Heart left ventricle (tissue), 16 donors: ENCODE measurements at places on chromosomes 12 and 14. TPM values are rescaled to one million over a fixed set of nuclear protein-coding genes. Genes with fewer than 3 reads are reported as not detected.

The OSGEP gene
- 30.0 TPM for polyA plus RNA-seq

DNA sequence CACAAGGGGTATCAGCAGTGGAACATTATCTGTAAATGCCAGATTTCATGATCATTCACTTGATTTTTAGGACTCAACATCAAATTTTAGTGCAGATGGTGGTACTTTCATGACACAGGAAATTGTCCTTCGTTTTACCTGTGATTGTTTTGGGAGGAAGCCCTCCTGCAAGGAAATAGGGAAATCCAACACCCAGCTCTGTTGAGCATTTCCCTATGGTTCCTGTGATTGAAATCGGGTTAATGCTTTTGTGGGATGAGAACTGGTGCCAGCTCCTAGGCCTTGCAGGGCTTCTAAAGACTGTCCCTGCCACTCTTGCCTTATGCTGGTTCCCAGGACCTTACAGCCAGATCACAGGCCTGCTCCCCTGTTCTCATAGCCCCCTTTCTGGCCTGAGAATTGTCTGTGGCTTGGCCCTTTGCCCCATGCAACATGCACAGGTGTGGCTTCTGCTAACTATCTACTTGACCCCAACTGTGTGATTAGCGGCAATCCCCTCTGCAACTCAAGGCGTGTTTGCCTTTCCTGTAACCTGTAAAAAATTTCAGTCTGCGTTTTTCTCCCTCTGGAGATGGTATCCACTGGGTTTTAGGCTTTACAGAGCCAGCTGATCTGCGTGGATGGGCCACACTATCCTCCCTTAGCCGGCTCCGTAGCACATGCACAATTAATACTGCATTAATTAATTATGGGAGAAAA is 112.5 kb downstream of the ETV6 start:
- DNase-seq = no peak

- DNase-seq = no peak
Measured at GRCh38 chr12:4984971-4985370, 58.7 kb upstream of the KCNA5 start.

The IL23A gene
- polyA plus RNA-seq = 0.29 TPM

- no peak for DNase-seq
Measured at GRCh38 chr14:55103971-55104954, 24.8 kb upstream of the LGALS3 start.

The CLEC4D gene
- polyA plus RNA-seq = 0.10 TPM

- no peak for DNase-seq
Measured at GRCh38 chr12:292186-292585, 29.6 kb upstream of the SLC6A13 start.

DNA sequence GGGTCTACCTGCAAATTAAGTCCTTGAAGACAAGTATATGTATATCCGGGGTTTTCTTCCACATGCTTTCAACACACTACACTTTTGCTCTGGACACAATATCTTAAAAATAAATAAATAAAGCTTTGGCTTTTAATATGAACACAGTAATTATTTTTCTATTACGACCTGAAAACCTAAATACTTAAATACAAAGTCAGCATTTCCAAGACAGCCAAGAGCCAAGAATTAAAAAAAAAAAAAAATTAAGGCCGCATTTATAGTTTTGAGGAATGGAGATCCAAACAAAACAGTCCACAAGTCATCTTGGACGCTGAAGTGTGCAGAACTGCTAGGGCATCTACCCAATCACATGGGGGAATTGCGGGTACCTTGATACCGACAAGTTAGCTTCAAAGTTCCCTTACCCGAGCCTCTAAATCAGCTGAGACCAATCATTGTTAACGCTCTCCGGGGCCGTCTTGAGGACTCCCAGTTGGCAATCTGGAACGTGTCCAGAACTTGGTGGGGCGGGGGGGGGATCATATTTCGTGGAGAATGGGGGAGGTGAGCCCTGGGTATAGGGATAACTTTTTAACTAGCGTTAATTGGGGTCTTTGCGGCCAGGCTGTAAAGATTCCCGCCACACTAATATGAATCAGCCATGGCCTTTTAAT is 731 bp upstream of the PCNX4 start:
- DNase-seq = peak; percentile 42

DNA sequence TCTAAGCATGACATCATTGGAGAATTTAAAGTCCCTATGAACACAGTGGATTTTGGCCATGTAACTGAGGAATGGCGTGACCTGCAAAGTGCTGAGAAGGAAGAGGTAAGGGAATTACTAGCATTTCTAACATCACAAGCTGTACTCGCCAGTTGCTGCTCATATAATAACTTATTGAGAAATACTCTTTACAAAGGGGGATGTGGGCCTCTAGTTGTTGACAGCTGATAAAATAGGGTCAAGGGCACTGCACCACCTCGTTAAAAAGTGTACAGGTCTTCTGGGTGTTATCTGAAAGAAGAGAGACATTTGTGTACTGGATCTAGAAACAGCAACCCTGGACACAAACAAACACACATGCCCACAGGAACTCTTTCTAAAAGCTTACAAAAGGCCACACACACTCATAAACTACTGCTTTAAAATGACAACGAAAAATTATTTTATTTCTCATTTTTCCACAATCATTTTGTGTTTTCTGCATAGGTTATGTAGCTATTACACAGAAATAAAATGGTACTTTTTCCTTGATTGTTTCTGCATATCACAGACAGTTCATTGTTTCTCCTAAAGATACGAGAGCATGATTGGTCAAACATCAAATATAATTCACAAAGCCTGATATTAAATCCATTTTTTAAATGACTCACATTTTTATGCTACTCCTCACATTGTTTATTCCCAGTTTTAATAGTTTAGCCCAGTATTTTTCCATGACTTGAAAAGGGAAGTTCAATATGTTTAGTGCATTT is 391.1 kb downstream of the PAWR start:
- no peak for DNase-seq

GRCh38 chr14:64841121-64841651 is 38.5 kb downstream of the SPTB start:
- peak; percentile 34 for DNase-seq

DNA sequence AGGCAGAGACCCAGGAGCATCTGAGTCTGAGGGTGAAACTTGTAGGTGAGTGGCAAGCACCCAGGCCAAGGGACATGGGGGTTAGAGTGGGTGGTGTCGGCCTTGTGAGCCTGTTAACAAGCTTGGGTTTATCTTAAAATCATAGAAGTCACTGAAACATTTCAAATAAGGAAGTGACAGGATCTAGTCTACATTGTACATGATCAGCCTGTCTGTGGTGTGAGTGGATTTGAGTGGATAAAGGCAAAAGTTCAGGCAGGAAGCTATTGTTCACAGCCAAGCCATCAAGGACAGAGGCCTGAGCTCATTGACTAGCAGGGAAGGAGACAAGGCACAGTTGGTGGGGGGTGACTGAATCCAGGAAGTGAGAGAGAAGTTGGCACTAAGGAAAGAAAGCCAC is 59.3 kb upstream of the FKBP4 start:
- DNase-seq = no peak

The IL31 gene
- polyA plus RNA-seq = not detected

DNA sequence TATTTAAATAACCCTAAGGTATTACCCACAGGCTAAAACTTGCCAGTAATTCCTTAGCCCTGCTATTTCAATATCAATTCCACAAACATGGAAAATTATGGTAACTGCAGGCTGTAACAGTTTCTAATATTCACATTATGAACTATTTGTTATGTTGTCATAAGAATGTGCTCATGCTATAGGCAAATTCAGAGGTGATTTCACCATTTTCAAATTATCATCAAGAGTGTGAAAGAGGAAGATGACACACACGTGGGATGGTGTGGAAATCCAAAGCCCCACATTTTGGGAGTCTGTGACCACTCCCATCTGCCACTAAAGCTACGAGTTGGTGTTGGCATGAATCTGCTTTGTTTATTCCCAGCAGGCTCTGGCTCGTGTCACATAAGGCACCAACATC is 5.9 kb upstream of the MYO1A start:
- DNase-seq = no peak

The PLXNC1 gene
- 1.1 TPM for polyA plus RNA-seq

DNA sequence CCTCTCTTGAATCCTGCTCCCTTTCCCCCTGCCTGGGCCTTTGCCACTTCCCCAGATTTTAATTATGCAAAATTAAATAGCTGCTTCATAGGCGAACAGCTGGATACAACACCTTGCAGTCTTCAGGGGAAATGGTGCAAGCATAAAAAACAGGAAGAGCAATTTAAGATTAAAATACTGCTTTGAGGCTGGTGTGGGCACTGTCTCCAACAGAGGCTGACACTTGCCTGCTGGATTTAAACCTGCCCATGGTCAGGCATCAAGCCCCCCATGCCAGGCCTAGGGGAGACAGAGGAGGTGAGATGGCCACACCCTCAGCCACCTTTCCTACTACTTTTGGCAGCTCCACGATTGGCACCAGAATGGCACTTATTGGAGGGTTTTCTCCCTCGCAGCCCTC is 110.1 kb upstream of the DIO3 start:
- no peak for DNase-seq

The CAPZA3 gene
- not detected for polyA plus RNA-seq

The LIN7A gene
- 7.5 TPM for polyA plus RNA-seq

The DBX2 gene
- polyA plus RNA-seq = not detected
